ENCODE measurements at places on chromosomes 6 and 20. TPM values are rescaled to one million over a fixed set of nuclear protein-coding genes. Genes with fewer than 3 reads are reported as not detected.

Gene HLA-DMA
- total RNA-seq, result 28.5 TPM

Gene MPC1
- total RNA-seq, result 65.7 TPM

Gene MOG
- not detected for total RNA-seq

Gene MMS22L
- total RNA-seq, result 9.5 TPM

Gene MLIP
- 4.5 TPM for total RNA-seq

Gene ACAT2
- 10.1 TPM for total RNA-seq

Gene OPRM1
- total RNA-seq, result not detected

Gene MARCKS
- 50.8 TPM for total RNA-seq

Gene METTL24
- total RNA-seq, result 6.6 TPM

Gene SNAP25
- total RNA-seq, result 1.6 TPM

Gene THBS2
- total RNA-seq, result 31.9 TPM

Gene SIRPB2
- total RNA-seq, result 4.3 TPM

Gene LAMA5
- total RNA-seq, result 53.3 TPM

Gene DZANK1
- 2.6 TPM for total RNA-seq

Gene C20orf202
- not detected for total RNA-seq

Gene ZSCAN23
- total RNA-seq, result 5.6 TPM

Gene FHL5
- total RNA-seq, result 25.0 TPM

Data from breast epithelium (tissue), 4 donors.